Fibroblast of skin of abdomen (primary cell): ENCODE measurements at places on chromosomes 1 and 21.

DNA sequence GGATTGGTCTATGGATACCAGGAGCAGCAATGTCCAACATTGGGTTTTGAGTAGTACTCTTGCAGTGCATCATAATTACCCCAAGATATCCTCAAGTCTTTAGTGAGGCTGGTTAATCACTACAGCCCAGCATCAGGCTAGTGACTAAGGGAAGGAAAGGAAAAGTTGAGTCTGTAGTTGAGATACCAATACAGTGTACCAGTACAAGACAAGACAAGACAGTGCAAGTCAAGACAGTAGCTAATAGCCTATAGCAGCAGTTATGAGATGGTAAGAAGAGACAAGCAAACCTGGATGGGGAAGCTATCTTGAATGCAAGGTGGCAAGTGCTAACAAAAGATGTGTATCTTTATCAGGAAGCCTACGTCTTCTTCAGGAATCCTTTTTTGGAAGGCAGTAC is 13.3 kb upstream of the GNG12 start:
- DNase-seq, result no peak

DNA sequence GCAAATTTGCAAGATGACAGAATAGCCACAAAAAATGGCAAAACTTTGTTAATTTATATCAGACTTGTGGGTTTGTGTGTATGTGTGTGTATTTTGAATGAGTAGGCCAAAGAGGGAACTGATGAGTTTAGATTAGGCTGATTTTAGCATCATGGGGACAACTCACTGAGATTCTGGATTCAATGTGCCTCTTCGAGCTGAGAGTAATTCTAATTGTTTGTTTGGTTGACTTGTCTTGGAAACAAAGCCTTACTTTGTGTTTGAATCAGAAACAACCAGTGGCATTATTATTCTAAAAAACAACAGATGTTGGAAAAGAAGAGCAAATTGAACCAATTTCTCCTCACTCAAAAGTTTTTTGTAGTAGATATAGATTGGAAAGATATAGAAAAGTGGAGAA is 40.5 kb upstream of the C21orf91 start:
- no peak for DNase-seq

- DNase-seq, result peak; percentile 33
Observed at GRCh38 chr1:53948291-53948690, 2.1 kb downstream of the LRRC42 start.

DNA sequence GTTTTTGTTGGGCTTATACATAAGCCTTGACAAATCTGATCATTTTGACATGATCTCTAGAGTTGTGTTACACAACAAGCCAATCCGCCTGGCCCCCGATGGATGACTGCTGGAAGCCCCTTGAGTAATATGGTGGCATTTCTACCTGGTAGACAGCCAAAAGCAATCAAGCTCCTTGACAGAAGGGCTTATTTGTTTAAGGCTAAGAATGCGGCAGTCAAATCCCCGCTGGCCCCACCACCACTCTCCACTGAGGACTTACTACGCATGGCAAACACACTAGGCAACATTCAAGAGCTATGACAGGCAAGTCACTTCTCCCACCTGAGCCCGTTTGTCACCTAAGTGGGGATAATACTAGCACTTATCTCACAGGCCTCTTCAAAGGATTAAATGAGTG is 33.4 kb upstream of the C1orf198 start:
- DNase-seq, result no peak

GRCh38 chr1:170863621-170864020 is 71.7 kb upstream of the MROH9 start:
- DNase-seq, result no peak

DNA sequence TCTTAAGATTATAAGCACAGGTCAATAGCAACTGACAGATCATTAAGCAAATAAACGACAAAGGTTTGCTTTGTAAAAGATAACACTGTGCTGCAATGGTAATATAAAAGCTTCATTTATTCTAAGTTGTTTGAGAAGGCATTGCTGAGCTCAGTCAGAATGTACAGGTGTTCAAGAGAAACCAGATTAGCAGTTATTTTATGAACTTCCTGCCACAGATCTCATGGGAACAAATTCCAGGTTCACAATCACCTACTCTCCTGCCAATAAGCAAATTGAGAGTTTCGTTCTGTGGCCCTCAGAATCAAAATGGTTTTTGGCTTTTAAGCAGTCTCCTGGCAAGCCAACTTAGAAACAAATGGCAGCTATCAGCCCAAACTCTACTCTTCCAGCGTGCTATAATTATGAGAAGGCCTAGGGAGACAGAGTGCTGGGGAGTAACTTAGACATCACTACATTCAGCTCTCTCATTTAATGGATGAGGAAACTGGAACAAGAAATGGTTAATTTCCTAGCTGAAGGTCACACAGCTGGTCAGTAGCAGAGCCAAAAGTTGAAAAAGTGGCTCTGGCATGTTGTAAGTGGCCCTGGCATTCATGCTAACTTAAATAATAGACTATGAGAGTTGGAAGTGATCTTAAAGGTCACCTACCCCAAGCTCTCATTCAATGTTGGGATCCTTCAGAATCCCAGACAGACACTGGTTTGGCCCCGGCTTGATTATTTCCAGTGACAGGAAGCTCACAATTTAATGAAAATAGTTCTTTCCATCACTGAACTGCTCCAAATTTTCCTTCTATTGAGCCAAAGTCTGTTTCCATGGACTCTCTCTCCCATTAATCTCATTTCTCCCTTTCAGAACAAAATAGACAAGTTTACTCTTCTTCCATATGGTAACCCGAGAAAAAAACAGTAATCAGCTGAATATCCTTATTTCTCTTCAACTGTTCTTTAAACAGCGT is 82.6 kb upstream of the EDEM3 start:
- no peak for DNase-seq

DNA sequence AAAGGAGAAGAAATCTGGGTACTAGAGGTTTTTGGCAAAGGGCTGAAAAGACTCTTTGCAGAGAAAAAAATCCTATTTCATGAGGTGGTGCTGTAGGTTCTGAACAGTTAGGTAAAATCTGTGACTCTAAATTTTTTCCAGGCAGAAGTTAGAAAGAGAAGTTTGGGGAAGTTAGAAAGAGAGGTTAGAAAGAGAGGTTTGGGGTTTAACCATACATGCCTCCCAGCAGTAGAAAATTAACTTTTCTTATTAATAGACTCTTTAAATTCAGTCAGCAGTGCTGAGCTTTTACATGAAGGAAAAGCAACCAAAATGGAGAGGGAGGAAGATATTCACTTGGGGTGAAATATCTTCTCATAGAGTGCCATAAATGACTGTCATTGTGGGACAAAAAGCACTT is 12.2 kb downstream of the AMY1C start:
- DNase-seq, result no peak

GRCh38 chr1:157347506-157347905 is 204.8 kb downstream of the FCRL5 start:
- DNase-seq, result no peak
